ENCODE measurements at places on chromosomes 13 and 19. TPM values are rescaled to one million over a fixed set of nuclear protein-coding genes. Genes with fewer than 3 reads are reported as not detected.

UPK1A gene
- total RNA-seq = not detected

SULT2B1 gene
- total RNA-seq = 0.19 TPM

KRTDAP gene
- not detected for total RNA-seq

CCDC8 gene
- 34.2 TPM for total RNA-seq

LENG9 gene
- 2.9 TPM for total RNA-seq

FUT1 gene
- 1.6 TPM for total RNA-seq

NANOS2 gene
- not detected for total RNA-seq

ETV2 gene
- 0.78 TPM for total RNA-seq

ZNF541 gene
- 1.2 TPM for total RNA-seq
